Effector memory CD8-positive, alpha-beta T cell (primary cell): ENCODE measurements at places on chromosomes 11 and 22.
A peak's percentile ranks its signal among the peaks of the same experiment; 100 is the strongest.

- no peak for DNase-seq
These were observed 30.6 kb downstream of the NNMT start for GRCh38 chr11:114326776-114327175.

DNA sequence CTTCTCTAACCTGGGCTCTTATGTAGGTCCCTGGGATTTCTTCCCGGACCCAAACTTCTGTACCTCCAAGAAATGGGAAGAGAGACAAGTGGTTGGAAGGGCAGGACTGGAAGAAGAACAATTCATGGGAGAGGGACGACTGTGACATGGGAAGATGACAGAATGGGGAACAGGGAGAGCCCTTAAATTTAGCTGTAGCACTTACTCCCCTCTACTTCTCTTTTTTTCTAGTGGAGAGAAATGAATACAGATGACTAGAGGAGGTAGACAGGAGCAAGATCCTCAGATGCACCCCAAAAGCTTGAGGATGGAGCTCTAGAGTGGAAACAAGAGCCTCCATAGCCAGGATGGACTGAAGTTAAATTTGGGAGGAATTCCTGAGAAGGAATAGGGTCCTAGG, 2.3 kb downstream of the RHOG start:
- no peak for DNase-seq

- DNase-seq = peak; percentile 42
These were observed at the start of gene PGAP2 for GRCh38 chr11:3807909-3808860. Gene PGAP2 (plus strand): TSS chr11:3808560. CDS start chr11:3811260, 2,700 bp downstream.

DNA sequence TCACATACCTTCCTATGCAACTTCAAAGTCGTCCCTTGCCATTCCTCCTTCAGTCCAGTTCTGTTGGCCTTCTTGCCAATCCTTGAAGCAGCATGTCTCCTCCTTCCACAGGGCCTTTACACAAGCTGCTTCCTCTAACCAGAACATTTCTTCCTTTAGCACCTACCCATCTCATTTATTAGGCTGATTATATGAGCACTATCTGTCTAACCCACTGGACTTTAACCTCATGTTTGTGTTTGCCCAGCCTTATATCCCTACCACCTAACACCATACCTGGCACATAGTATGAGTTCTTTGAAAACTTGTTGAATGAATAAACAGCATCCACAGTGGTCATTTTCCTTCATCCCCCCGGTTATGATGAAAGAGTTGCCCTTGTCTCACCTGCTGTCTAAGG, 154.4 kb downstream of the WNT11 start:
- DNase-seq = no peak

- DNase-seq = no peak
These were observed 4.8 kb upstream of the NOX4 start for GRCh38 chr11:89495951-89496350.
